Activated gamma-delta T cell treated with Interleukin-2 at 50 U/mL for 16 hours (primary cell): ENCODE measurements at places on chromosomes 11 and 22.
A peak's percentile ranks its signal among the peaks of the same experiment; 100 is the strongest.

DNA sequence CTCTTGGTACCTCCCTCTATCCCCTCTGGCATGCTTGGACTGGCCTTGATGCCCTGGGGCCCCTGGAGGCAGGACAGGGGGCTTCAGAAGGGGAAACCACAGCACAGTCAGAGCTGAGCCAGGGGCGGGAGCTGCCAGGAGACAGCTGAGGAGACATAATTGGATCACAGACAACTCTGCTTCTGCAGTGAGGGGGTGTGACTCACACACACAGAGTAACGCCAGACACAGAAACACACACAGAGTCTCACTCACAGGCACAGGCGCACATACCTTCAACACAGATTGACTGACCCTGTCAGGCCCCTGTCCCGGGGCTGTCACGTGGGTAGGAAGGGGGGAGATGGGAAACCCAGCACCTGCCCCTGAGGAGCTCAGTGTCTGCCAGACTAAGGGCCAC, 20.6 kb downstream of the STARD10 start:
- DNase-seq = no peak

GRCh38 chr11:1404461-1405185, 14.9 kb downstream of the BRSK2 start:
- DNase-seq = no peak

DNA sequence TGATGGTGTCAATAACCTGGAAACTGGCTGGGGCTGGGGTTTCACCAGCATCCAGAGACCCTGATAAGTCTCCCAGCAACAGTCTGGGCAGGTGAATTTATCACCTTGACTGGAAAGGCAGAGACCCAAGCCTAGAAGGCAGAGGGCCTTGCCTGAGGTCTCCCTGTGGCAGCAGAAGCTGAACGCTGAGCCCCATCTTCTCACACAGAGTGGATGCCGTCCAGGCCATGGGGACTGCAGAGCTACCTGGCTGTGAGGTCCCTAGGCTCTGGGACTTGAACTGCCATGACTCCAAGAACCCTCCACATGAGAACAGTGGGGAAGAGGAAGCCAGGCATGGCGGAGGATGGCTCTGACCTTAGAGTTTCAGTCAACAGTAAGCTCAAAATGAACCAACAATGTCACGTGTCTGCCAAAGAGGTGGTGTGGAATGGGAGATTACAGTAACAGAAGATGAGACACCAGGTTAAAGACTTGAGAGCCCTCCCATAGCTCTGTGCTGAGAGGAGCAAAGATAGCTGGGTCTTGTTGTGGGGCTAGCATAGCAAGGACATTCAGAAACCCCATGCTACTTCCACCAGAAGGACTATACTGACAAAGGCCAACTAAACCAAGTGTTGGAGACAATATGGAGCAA, 79.1 kb upstream of the LINC01488 start:
- no peak for DNase-seq

DNA sequence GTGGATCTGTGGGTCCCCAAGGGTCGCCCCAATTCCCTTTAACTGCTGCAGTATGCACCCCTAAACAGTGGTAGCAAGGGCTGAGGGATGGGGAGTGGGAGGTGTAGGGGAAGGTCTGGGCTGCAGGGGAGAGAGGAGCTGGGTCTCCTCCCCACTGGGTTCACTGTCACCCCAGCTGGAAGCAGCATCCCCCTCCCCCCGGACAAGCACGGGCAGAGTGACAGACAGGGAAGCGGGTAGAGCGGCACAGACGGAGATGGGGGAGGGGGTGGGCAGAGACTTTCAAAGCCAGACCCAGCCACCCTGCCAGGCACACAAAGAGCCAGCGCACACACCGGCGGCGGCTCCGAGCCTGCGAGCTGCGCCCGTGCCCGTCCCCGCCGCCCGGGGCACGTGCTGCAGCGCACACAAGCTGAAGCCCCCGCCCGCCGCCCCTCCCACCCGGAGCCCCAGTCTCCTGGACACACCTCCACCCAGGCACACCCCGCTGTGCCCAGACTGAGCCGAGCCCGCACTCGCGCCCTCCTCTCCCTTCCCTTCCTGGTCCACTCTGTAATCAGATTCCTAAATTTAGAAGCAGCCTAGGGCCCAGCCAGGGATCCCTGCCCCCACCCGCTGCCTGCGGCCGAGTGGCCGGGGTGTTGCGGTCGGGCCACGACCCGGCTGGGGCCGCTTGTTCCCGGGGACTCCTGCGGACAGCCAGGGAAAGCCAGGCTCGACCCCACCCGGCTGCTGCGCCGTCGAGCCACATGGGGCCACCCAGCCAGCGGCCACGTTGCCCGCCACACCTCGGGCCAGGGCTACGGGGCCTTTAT, 935 bp upstream of the RCOR2 start:
- peak; percentile 30 for DNase-seq

DNA sequence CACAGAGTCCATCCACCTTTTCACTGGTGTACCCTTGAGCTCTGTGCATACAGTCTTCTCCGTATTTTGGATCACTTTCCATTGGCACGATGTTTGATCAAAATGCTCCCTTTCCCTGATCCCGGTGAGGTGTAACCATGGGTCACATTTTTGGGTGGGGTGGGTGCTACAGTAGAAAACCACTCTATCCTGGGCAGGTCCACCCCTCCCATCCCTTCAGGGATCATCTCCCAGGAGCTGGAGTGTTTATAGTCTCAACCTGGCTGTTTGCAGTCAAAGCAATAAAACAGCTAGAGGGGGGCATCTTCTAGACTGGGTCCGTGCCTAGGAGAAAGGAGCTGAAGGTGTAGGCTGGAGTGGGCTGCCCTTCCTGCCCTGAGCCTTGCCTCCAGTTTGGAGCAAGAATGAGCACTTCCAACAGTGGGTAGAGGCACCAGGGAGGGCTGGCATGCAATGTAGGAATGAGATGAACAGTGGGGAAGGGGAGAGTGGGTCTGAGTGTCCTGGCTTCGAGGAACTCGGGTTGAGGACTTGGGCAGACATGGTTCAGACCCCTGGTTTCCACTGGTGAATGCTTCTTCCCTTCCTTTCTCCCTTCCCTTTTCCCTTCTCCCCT, 38.8 kb downstream of the RNF141 start:
- DNase-seq = no peak

DNA sequence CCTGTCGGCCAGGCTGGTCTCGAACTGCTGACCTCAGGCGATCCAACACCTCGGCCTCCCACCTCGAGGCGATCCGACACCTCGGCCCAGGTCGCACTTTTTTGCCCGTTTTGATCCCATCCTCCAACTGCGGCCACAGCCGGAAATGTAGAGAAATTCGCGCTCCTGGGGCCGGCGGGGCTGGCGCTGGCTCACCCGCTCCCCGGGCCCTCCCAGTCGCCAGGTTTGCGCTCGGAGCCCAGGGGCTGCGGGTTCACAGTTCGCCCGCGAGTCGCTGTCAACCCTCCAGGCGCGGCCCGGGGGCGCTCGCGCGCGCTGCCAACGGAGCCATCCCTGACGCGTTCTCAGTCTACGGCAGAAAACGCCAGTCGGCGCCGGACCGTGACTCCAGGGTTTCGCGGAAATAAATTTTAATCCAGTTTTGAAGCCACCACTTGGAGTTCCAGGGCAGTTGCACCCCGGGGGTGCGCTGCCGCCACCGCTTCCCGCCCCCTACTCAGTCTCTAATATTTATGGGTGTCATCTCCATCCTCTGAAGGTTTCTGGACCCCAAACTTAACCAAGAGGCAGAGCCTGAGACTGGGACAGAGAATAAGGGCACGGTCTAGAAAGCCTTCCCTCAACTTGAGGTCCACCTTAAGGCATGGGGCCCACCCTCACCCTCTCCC, 1.5 kb upstream of the KLHDC7B start:
- DNase-seq = peak; percentile 76

DNA sequence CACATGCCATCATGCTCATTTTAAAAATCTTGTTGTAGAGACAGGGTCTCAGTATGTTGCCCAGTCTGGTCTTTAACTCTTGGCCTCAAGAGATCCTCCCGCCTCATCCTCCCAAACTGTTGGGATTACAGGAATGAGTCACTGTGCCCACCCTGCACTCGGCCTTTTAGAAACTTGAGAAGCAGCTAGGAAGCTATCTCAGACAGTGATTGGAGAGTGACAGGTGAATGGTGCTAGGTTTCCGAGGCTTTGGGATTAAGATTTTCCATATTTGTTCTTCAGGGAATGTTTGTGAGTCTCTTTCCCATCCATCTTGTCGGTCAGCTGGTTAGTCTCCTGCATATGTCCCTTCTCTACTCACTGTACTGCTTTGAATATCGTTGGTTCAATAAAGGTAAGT, 10.5 kb downstream of the EI24 start:
- DNase-seq = no peak

DNA sequence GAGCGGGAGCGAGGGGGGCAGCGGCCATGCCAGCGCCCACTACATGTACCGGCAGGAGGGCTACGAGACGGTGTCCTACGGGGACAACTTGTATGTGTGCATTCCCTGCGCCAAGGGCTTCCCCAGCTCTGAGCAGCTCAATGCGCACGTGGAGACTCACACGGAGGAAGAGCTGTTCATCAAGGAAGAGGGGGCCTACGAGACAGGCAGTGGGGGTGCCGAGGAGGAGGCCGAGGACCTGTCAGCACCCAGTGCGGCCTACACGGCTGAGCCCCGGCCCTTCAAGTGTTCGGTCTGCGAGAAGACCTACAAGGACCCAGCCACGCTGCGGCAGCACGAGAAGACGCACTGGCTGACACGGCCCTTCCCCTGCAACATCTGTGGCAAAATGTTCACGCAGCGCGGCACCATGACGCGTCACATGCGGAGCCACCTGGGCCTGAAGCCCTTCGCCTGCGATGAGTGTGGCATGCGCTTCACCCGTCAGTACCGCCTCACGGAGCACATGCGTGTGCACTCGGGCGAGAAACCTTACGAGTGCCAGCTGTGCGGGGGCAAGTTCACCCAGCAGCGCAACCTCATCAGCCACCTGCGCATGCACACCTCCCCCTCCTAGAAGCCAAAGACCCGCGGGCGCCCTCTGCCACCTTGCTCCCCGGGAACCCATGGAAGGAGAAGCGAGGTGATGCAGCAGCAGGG, 20.9 kb upstream of the TMEM191C start:
- DNase-seq = no peak

GRCh38 chr22:43829904-43830851, 18.1 kb upstream of the EFCAB6 start:
- no peak for DNase-seq

DNA sequence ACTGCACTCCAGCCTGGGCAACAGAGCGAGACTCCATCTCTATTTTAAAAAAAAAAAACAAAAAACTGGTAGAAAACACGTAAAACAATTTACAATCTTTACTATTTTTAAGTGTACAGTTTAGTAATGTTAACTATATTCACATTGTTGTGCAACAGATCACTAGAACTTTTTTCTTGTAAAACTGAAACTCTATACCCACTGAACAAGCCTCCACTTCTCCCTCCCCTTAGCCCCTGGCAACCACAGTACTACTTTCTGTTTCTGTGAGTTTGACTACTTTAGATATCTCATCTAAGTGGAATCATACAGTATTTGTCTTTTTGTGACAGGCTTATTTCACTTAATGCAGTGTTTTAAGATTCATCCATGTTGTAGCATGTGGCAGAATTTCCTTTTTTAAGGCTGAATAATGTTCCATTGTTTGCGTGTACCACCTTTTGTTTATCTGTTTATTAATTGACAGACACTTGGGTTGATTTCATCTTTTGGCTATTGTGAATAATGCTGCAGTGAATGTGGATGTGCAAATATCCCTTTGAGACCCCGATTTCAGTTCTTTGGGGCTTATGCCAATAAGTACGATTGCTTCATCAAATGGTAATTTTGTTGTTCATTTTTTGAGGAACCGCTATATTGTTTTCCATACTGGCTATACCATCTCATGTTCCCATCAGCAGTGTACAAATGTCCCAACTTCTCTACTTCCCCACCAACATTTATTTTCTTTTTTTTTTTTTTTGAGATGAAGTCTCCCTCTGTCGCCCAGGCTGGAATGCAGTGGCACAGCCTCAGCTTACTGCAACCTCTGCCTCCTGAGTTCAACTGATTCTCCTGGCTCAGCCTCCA, 11.0 kb downstream of the DDB2 start:
- DNase-seq = no peak

- no peak for DNase-seq
Measured at GRCh38 chr11:63841554-63841953, 2.6 kb downstream of the MARK2 start.

GRCh38 chr11:114353443-114353842, 46.9 kb downstream of the C11orf71 start:
- DNase-seq = no peak

- no peak for DNase-seq
Measured at GRCh38 chr11:128519338-128519737, 68.0 kb downstream of the ETS1 start.

- no peak for DNase-seq
Measured at GRCh38 chr22:17807578-17808410, 33.5 kb upstream of the BID start.

GRCh38 chr11:113690619-113691569, 15.2 kb downstream of the TMPRSS5 start:
- DNase-seq = no peak

DNA sequence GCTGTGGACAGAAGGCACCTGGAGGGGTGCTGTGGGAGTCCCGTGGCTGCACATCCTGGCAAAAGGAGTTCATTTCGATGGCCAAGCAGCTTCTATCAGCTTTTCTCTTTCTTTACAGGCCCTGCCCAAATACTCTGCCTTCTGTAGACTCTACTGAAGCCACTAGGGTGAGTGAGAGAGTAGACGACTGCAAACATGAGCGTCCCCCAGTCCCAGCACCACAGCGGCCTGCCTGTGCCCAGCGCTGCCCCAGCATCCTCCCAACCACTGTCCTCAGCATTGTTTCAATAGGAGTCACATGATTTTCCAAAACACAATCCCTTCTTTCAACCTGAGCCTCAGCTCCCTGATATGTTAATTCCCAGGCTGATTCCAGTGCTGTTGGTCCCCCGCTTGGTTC, 110.0 kb downstream of the KIRREL3 start:
- DNase-seq = no peak

DNA sequence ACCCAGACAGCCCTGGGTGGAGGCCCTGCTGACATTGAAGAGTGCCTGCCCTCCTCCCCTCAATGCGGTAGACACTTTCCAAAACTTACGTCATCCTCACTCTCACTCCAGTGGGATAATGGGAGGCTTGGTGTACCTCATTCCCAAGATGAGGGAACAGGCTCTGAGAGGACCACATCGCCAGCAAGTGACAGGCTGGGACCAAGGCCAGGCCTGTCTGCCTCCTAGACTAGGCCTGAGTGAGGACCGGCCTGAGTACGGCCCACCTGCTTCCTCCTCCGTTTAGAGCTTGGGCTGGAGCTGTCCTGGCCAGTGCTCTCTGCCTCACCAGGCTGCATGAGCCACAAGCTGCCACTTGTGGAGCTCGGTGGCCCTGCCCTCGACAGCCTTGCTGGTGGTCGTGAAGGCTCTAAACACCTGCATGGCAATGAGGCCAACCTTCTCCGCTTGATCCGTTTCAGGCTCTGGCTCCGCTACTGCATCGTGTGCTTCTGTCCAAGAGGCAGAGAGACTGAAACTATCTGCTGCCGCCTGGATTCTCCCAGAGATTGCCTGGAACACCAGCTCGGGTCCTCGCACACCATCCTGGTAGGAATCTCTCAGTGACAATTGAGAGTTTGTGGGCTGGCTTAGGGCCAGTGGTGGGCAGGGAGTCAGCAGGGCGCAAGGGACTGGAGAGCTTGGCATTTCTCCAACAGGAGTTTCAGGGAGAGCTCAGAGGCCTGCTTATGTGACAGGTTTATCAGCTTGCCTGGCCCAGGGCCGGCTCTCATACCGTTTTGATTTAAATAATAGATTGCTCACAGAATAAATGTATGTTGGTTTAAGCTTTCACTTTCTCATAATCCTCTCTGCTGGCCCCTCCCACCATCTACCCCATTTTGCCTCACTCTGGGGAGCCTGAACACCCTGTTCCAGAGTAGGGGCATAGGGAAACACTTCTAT, 9.4 kb downstream of the LRRC75B start:
- DNase-seq = no peak

GRCh38 chr11:131354251-131354701, 16.1 kb upstream of the NTM start:
- DNase-seq = no peak
